Activated effector memory CD4-positive, alpha-beta T cell treated with anti-CD3 and anti-CD28 coated beads, Interleukin-2, amount 50 U/mL, for 16 hours (primary cell): ENCODE measurements at places on chromosomes 4 and X.

- no peak for DNase-seq
Observed at GRCh38 chr4:1842993-1843448, 12.9 kb downstream of the LETM1 start.

- no peak for DNase-seq
Observed at GRCh38 chr4:41611881-41612871, 74.2 kb downstream of the LIMCH1 start.

DNA sequence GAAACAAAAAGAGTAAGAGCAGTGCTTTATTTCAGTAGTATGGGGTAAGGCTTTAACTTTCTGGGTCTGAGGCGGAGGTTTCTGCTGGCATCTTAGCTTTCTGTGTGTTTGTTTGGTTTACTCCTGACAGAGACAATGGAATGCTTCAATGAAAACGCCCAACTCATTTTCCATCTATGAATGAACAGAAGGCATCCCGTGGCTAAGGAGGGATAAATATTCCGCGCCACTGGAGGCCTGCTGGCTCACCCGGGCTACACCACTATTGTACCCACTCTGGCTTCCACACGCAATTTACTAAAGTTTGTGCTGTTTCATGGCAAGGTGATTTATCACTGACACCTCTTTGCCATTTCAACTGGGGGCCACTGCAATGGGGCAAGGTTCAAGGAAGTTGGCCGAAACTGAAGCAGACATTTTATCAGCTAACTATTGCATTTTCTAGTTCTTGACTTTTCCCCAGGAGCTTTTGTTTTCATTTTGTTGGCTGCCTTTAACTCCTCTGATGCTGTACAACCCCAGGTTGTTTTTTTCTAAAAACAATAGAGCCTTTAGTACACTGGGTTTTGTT lies 32.8 kb upstream of the PPARGC1A start:
- DNase-seq, result no peak

GRCh38 chrX:455673-456072 lies 69.0 kb upstream of the PPP2R3B start:
- no peak for DNase-seq

DNA sequence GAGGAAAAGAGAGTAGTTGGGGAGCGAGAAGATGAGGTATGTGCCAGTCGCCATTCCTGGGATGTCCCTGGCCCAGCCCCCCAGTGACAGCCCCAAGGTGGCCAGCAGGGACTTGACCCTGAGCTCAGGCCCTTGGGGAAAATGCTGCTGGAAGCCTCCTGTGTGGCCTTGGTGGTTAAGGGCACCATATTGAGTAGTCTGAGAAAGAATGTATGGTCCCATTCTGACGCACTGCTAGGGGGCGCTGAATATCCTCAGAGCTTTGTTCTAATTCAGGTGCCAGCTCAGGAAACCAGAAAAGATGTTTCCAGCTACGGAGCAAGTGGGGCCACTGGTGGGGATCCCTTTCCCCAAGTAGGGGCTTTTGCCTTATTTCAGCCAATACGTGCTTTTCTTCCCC lies 14.0 kb upstream of the UBA6 start:
- DNase-seq, result no peak

GRCh38 chr4:184432127-184432922 lies 42.0 kb downstream of the IRF2 start:
- no peak for DNase-seq
